ENCODE measurements at places on chromosomes 12 and 14. TPM values are rescaled to one million over a fixed set of nuclear protein-coding genes. Genes with fewer than 3 reads are reported as not detected.

Gene TSHR
- total RNA-seq, result not detected

DNA sequence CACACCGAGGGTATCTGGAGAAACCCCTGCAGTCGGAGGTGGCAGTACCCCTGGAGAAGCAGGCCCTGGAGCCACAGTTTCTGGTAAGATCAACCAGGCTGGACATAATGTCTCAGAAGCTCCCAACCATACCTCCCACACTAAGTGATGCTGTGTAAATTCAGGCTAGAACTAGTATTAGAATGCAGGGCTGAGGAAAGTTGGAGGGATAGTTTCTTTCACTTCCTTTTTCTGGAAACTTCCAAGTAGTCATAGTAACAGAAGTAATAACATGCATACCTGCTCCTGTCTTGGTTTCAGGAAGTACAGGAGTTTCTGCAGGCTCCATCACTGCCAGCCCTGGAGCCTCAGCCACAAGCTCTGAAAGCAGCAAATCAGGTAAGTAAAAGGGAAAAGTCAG, 228.1 kb upstream of the CNTN1 start:
- no peak for DNase-seq

DNA sequence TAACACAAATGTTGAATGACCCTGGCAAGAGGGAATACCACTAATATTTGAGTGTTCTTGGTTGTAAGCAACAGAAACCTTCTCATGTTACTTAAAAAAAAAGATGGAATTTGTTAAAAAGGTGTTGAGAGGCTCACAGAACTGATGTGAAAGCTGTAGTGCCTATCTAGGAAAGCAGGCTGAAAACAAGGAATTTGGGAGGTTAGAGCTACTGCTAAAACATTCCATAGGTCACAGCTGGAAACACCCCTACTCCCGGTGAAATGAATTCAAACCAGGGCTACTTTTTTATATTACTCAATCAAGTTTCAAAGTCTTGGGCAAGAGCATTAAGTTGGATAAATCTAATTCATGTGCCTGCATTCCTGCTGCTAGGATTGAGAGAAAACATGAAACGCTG, 104.1 kb downstream of the SLC35F4 start:
- DNase-seq, result no peak

GRCh38 chr12:76470028-76470939, 89.3 kb downstream of the OSBPL8 start:
- DNase-seq, result peak; percentile 45

Gene PHC1
- total RNA-seq, result 25.1 TPM

DNA sequence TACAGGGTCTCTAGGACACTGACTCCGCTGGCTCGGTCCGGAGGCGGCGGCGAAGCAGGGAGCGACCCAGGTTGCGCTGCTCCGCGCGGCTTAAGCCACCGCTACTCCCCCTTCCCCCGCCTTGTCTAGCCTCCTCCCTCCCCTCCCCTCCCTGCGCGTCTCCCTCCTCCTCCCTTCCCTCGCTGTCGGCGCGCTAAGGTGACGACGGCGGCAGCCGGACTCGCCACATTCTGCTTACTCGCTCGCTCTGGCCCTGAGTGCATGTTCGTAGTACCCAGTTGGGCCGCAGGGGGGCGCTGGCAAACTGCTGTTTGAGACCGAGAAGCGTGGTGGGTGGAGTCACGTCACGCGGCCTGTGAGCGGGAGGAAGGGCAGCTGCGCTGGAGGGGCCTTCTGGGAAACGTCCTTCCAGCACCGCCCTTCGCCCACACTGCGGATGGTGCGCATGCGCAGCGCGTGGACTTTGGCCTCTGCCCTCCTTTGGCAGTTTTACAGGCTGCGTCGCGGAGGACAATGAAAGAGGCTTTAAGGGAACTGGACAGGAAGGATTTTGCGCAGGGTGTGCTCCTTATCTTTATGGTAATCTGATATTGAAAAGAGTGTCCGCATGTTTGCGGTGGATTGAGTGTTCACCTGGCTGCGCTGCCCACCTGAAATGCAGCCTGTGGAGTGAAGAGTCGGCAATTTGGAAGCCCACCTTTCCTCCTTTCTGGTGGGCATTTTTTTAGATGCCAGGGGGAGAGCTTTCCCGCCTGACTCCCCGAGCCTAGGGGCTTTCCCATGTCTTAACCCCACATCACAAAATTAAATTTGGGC, at the start of gene SCAF11:
Gene SCAF11 (minus strand): TSS at position 107 of the 816 bp plus-strand sequence. CDS start 26,407 bp downstream, outside the sequence.
- peak; percentile 96 for DNase-seq

DNA sequence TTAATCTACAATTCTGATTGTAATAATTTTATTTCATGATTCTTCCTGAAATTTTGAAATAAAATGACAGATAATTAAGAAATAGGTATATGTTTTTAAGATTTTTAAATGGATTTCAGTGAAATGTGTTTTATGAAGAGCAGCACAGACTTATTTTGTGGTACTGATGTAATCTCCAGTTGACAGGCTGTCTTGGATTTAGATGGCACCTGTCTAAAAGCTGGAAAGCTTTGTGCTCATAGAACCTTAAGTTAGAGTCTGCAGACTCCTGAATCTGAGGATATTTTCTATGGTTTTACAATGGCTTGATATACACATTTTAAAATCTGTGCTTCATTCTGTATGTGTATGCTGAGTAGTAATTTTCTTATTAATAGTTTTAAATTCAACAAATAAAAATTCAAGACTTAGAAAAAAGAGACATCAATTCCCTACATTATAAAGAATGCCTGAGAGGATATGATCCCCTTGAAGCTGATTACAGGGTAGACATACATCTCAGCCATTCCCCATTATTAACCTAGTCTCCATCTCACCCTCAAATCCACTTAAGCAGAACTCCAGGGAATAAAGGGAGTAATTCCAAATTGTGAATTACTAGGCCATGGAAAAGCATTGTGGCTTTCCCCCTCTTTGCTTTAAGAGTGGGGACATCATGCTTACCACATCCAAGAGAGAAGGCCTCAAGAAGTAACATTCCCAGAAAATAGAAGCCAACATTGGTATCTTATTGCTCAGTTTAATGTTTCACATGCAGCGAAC, 33.7 kb upstream of the ACSS3 start:
- no peak for DNase-seq

DNA sequence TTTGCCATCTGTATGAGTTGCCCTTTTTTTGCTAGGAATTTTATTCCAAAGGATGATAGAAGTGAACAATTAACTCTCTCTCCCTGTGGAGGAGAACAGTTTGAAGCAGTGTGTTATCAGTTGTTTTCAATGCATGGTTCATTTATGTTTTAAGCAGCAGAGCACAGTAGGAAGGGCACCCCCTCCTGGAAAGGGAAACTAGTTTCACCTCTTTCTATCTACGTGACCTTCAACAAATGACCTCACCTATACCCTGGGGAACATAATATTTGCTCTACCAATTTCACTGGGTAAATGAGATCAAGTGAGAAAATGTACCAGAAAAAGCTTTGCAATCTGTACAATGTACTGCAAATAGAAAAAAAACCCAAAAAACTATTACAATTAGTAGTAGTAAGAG, 5.4 kb upstream of the DCP1B start:
- DNase-seq, result no peak

GRCh38 chr12:52818388-52818787, 4.5 kb upstream of the KRT4 start:
- DNase-seq, result no peak

- DNase-seq, result no peak
Measured at GRCh38 chr14:61190341-61190740, 90.8 kb downstream of the TMEM30B start.

- DNase-seq, result no peak
Measured at GRCh38 chr12:76508128-76508980, 51.2 kb downstream of the OSBPL8 start.

Gene DNAI7
- total RNA-seq, result not detected

Gene CLEC9A
- not detected for total RNA-seq

Gene TPH2
- not detected for total RNA-seq
